ENCODE measurements at places on chromosomes 16 and 17.

DNA sequence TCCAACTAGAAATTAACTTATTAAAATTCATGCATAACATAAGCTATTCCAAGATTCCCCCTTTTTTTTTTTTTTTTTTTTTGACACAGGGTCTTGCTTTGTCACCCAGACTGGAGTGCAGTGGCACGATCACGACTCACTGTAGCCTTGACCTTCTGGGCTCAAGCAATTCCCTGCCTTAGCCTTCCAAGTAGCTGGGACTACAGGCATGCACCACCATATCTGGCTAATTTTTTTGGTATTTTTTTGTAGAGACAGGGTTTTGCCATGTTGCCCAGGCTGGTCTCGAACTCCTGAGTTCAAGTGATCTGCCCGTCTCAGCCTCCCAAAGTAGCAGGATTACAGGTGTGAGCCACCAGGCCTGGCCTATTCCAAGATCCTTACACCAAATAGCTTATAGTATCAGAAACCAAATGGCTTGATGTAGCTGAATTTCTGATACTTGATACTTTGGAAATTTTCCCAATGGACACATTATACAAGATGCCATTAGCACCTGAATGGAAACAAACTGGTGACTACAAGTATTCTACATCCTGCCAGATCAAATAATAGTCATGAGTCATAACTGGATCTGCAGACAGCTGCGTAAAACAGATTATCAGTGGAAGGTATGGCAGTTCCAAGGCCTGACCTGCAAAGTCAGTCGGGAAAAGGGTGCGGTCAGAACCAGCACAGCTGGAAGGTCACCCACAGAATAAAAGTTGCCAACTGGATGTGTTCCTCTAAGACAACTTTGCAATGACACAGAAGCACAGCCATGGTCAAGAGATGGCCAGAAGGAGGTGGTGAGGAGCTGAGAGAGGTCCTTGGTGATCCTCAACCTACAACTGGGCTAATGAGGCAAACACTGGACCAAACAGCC, 14.5 kb downstream of the TUBG1 start:
- DNase-seq, result peak; percentile 50

GRCh38 chr17:63082273-63082861, 116.3 kb downstream of the TANC2 start:
- peak; percentile 59 for DNase-seq

DNA sequence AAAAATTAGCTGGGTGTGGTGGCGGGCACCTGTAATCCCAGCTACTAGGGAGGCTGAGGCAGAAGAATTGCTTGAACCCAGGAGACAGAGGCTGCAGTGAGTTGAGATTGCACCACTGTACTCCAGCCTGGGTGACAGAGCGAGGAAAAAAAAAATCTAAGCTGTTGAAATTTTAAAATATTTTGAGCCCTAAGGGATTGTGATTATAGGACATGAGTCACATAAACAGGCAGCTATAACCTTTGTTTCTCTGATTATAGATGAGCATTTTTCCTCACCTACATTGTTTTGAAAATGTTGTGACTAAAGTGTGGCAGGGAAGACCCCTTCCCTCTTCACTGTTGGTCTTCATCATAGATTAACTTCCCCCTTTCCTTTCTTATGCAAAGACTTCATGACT, 135.5 kb downstream of the MGAT5B start:
- DNase-seq, result no peak

GRCh38 chr17:68458260-68459036, 1.2 kb upstream of the WIPI1 start:
- no peak for DNase-seq

- DNase-seq, result no peak
Measured at GRCh38 chr16:73032541-73033270, 15.2 kb downstream of the ZFHX3 start.

DNA sequence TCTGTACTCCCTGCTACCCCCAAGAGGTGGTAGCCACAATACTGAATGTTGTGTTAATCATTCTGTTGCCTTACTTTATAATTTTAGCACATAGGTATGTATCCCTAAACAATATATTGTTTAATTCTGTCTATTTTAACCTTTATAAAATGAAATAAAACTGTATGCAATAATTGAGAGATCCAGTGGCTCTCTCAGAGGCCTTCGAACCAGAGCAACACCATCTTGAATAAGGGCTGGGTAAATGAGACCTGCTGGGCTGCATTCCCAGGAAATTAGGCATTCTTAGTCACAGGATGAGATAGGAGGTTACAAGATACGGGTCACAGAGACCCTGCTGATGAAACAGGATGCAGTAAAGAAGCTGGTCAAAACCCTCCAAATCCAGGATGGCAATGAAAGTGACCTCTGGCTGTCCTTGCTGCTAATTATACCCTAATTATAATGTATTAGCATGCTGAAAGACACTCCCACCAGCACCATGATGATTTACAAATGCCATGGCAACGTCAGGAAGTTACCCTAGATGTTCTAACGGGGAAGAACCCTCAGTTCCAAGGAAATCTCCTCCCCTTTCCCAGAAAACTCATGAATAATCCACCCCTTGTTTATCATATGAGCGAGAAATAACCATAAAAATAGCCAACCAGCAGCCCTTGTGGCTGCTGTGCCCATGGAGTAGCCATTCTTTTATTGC, 2.0 kb upstream of the CANT1 start:
- no peak for DNase-seq

DNA sequence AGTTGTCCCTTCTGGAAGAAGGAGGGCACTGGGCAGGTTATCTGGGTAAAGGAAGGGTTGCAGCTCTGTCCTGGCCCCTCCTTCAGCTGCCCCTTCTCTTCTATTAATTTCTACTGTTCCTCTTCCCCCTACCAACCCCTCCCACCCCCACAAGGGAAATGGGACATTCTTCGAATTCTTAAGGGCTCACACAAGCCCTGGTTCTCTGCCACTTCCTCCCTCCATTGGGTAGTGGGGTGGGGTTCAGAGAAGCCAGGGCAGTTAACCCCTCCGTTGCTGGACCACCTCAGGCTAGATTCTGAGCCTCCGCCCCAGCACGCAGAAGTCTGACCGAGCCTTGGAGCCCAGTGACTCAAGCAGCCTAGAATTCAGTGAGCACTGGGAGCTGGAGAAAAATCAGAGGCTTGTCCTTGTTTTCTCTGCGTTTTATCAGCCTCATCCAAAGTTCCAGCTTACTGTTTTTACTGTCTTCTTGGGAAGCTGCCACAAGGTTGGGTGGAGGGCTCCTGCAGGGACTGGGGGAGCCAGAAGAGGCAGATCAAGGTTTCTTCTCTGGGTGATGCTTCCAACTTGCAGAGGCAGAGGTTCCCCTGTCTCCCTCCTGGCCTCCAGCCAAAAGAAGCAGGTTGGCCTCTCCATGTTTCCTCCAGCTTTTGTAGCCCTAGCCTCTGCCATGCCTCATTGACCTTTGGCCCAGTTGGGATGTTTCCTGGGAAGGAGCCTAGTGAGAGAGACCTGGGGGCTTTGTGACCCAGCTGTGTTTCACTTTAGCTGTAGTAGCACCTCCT, 10.2 kb downstream of the LASP1 start:
- DNase-seq, result peak; percentile 82
